ENCODE measurements at places on chromosomes 3 and 15. TPM values are rescaled to one million over a fixed set of nuclear protein-coding genes. Genes with fewer than 3 reads are reported as not detected.

Gene STOML1
- 12.4 TPM for total RNA-seq

Gene ADAMTS7
- total RNA-seq = 9.8 TPM

Gene RAD51
- total RNA-seq = 18.4 TPM

Gene ASB14
- total RNA-seq = not detected

Gene THRB
- total RNA-seq = 1.7 TPM

Gene CILP
- 0.24 TPM for total RNA-seq

Gene HIGD2B
- total RNA-seq = not detected

Gene TRIM42
- total RNA-seq = not detected

Gene ATP13A5
- not detected for total RNA-seq

Gene PLCL2
- total RNA-seq = 4.7 TPM

Gene ABHD6
- total RNA-seq = 10.7 TPM

Gene MINDY2
- 6.4 TPM for total RNA-seq

Gene CPNE9
- 0.17 TPM for total RNA-seq

Gene MOBP
- 0.16 TPM for total RNA-seq
